ENCODE measurements at places on chromosomes 16 and 17.

- DNase-seq: no peak
Observed at GRCh38 chr17:47291242-47291873, 32.4 kb upstream of the EFCAB13 start.

DNA sequence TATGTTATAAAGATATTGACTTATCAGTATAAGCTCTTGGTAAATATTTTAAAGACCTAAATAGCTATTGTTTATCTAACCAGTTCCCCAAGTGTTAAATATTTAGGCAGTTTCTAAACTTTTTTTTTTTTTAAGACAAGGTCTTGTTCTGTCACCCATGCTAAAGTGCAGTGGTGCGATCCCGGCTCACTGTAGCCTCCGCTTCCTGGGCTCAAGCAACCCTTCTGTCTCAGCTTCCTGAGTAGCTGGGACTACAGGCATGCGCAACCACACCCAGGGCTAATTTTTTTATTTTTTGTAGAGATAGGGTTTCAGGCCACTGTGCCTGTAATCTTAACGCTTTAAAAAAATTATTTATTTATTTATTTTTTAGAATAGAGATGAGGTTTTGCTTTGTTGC, 43.5 kb downstream of the SNX29 start:
- DNase-seq: peak; percentile 32

- DNase-seq: no peak
Observed at GRCh38 chr16:55917373-55918160, 42.4 kb upstream of the CES5A start.

- DNase-seq: no peak
Observed at GRCh38 chr17:55654821-55655220, 67.8 kb downstream of the TMEM100 start.

- DNase-seq: no peak
Observed at GRCh38 chr16:84351630-84352029, 16.7 kb upstream of the ATP2C2 start.

Data from renal cortical epithelial cell (primary cell).